Naive thymus-derived CD8-positive, alpha-beta T cell (primary cell): ENCODE measurements at places on chromosomes 7 and 10. TPM values are rescaled to one million over a fixed set of nuclear protein-coding genes. Genes with fewer than 3 reads are reported as not detected.

Gene PNLIPRP2
- total RNA-seq = not detected

- H3K36me3 ChIP-seq = peaks cover 3% of the 10 kb centered on the region
- H3K27ac ChIP-seq = peak within 1 kb of the TSS; percentile 50
- peak; percentile 10 for DNase-seq
- peaks cover 16% of the 10 kb centered on the region for H3K4me1 ChIP-seq
- peak within 1 kb of the TSS; percentile 82 for H3K4me3 ChIP-seq
These were observed at the start of gene SH3PXD2A for GRCh38 chr10:103855424-103855823. Gene SH3PXD2A (minus strand): TSS chr10:103855576. CDS start chr10:103855266, 310 bp downstream.

- H3K36me3 ChIP-seq = no peaks in the 10 kb centered on the region
- H3K27me3 ChIP-seq = no peaks in the 10 kb centered on the region
- peak overlapping the region; percentile 96 for H3K27ac ChIP-seq
- H3K4me3 ChIP-seq = peak overlapping the region; percentile 79
- DNase-seq = no peak
- peaks cover 87% of the 10 kb centered on the region for H3K4me1 ChIP-seq
These were observed 108.1 kb downstream of the PRKAG2 start for GRCh38 chr7:151768805-151769187.

DNA sequence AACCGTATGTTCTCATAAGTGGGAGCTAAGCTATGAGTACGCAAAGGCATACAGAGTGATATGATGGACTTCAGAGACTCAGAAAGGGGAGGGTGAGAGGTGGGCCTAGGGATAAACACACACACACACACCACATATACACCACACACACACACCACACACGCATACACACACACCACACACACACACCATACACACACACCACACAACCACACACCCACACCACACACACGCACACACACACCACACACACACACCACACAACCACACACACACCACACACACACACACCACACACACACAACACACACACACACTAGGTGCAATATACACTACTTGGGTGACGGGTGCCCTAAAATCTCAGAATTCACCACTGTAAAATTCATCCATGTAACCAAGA, 113.6 kb upstream of the ADAM12 start:
- no peaks in the 10 kb centered on the region for H3K4me1 ChIP-seq
- no peak overlapping the region for H3K4me3 ChIP-seq
- no peak for DNase-seq
